ENCODE measurements at places on chromosomes 2 and 18.

GRCh38 chr18:51660188-51660715 is 462.8 kb upstream of the MEX3C start:
- DNase-seq: no peak

DNA sequence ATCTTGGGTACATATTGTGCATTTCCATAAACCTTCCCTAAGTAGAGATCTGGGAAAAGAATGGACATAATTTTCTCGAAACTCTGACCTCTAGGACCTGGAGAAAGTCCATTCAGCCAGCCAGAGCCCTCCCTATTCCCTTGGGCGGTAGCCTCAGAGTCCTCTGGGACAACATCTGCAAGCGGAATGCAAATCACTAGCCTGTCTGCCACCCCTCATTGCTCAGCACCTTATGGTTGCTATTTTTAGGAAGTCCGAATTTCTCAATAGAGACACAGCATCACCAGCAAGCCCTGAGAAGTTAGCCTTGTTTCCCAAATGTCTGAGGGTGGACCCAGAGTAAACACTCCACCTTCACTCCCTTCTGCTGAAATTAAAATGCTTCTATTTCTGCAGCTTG is 17.6 kb upstream of the CD28 start:
- no peak for DNase-seq

- DNase-seq: no peak
Measured at GRCh38 chr2:69213782-69214181, 173.2 kb downstream of the GFPT1 start.

DNA sequence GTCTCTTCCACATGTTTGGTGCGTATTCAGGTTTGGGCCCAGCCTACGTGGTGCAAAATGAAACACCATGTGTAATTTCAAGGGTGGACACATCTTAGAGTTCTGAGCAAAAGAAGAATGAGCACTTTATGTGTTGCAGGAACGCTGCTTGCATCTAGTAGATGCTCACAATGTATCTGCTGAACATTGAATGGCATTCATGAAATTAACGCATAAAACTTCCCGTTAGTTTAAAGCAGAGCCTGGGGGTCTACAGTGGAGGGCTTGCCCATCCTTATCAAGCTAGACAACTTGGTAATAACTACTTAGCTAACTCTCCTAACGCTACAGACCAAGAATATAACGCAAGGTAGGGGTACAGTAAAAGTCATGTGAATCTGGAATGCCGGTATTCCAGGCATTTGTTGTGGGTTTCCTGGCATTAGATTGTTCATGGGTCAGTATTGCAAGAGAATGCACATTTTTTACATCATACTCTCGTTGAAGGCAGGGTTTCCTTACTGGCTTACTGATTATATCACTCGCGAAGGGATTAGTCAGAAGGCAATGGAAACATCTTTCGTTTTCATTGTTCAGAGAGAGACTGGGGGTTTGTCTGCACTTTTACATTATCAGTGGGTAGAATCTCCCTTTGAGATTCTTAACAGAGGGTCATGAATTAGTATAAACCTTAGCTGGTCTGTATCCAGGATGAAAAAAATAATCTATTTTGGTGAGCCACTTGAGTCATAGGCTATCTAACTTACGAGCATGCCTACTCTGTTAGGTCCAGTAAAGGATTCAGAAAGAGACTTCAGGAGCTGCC is 229.5 kb upstream of the EPAS1 start:
- peak; percentile 98 for DNase-seq

DNA sequence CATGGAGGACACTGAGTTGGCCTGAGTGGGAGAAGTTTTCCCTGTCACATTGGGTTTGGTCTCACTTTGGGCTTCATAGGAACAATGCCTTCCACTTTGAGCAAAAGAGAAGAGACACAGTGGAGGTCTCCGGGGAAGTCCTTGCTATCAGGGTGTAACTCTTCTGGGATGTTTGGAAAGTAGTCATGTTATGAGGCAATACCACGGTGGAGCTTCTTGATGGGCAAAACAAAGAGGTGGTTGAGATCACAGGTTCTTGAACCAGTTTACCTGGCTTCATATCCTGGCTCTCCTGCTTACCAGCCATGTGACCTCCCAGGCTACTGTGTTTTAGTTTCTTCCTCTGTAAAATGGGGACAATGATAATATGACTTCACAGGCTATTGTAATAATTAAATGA is 478.6 kb downstream of the SLC4A3 start:
- DNase-seq: no peak

- DNase-seq: no peak
Measured at GRCh38 chr2:83143946-83144345, 1315.1 kb downstream of the SUCLG1 start.

DNA sequence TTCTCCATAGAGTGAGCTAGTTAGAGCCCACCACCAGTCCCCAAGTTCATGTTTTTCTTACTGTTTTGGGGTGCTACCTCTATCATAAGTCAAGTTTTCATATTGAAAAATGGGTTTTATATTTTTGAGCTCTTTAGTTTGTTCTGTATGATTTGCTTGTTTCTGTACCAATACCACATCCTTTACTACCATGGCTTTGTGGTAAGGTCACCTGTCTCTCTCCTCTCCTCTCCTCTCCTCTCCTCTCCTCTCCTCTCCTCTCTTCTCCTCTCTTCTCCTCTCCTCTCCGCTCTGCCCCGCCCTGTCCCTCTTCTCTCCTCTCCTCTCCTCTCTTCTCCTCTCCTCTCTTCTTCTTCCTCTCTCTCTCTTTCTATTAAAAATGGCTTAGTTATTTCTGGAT is 22.1 kb upstream of the LBH start:
- DNase-seq: no peak

DNA sequence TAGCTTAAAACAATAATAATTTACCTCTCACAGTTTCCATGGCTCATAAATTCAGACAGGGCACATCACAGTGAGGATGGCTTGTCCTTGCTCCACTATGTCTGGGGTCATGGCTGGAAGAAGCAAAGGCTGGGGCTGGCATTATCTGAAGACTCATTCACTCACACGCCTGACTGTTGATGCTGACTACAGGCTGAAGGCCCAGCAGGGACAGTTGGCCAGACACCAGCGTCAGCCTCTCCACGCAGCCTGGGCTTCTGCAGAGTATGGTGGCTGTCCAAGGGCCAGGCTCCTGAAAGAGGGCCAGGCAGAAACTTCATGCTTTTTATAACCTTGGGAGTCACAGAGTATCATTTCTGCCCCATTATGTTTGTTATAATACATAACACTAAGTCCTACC is 33.4 kb downstream of the YPEL5 start:
- DNase-seq: no peak

- no peak for DNase-seq
Measured at GRCh38 chr2:96143848-96144480, 1.3 kb downstream of the DUSP2 start.

- DNase-seq: no peak
Measured at GRCh38 chr2:222398446-222398885, 25.9 kb upstream of the SGPP2 start.

DNA sequence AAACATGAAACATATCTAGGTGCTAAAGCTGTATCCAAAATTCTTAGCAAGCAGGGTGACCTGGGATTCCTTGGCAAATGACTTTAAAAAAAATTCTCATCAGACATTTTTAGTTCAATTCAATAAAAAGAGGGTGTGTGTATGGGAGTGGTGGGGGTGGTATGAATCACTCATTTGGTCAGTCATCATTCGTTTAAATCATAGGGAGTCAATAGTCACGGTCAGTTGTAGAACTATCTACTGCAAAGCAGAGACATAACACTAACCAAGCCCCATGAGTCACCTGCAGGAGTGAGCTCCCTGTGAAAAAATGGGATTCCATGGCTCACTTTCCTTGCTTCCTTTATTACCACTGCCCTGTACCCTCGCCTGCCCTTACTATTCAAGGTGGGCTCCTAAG is 380.6 kb upstream of the TCF4 start:
- DNase-seq: no peak

DNA sequence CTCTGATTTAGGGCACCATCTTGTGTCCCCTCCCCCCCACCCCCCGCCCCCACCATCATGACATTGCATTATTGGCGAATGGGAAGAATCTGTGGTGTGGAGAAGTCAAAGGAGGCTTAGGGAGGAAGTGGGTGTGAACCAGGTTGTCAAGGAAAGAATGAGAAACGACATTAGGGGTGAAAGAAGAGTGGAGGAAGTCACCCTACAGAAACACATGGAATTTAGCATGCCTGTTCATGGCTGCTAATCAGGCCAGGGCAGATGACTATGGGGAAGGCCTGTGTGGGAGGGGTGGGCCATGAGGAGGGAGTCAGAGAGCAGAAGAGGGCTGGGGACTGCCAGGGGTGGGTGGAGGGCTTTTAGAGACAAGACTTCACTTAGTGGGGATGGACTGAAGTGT is 81.6 kb downstream of the AOX1 start:
- DNase-seq: no peak

- no peak for DNase-seq
Measured at GRCh38 chr2:36356298-36356989, 866 bp downstream of the CRIM1 start.

- DNase-seq: no peak
Measured at GRCh38 chr18:23133860-23134779, 1.2 kb upstream of the CABLES1 start.

GRCh38 chr2:130381619-130382018 is 25.8 kb downstream of the PTPN18 start:
- DNase-seq: no peak
